ENCODE measurements at places on chromosomes 13 and 19.

GRCh38 chr13:53060840-53061490 is 32.4 kb downstream of the OLFM4 start:
- DNase-seq = peak; percentile 36

DNA sequence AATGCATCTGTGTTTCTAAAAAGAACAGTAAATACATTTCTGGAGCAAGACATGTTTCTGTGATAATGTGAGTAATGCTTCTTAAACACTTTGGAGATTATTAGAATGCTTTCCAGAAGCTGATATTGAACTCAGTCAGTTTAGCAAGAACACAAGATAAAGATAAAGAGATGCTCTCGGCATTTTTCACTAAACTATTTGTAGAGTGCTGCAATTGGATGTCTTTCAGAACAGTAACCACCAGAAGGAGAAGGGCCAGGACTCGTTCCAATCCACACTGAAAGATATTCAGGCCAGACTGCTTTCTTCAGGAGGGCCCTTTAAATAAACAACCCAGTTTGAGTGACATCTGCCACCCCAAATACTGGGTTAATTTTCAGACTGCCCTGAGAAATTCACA is 456.0 kb downstream of the TBC1D4 start:
- no peak for DNase-seq

- no peak for DNase-seq
Observed at GRCh38 chr13:78589206-78589605, 14.1 kb downstream of the POU4F1 start.

DNA sequence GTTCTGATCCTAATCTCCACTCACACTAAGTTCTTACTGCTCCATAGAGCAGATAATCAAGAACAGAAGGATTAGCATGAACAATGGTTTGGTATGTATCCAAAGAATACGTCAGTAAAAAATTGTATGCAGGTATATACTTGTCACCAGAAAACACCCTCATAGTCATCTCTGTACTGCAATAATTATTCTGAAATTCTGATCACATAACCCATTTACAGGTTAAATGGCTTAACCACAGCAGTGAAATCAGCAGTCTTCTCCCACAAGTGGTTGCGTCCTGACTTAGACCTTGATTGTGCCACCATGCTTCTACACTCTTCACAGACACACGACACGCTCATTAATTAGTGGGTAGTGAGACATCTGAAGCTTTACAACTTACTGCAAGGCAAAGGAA is 50.9 kb downstream of the LNX2 start:
- DNase-seq = no peak

DNA sequence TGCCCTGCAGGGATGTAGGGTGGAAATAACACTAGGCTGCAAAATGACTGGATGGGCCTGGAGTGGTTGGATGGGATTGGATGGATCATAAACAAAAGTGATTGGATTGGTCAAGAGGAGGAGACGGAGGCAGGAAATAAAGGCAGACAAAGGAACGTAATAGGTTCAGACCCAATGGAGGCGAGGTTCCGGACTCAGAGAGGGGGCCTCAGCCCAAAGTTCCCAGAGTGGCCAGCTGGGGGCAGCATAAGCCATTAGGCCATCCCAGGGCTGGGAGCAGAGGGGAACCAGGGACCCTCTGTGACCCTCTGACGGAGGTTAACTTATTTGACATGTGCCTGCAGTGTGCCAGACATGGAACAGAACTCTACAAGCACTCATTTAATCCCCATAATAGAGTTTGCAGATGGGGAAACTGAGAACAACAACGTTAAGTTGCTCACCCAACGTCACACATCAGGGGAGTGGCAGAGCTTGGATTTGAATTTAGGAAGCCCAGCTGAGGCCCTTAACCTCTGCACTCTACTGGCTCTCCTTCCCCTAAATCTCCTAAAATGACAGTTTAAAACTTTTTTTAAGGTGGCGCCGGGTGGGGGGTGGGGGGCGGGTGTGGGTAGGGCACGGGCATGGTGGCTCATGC is 15.3 kb upstream of the MAP1S start:
- peak; percentile 34 for DNase-seq

GRCh38 chr19:19649580-19649995 is 6.1 kb upstream of the GMIP start:
- no peak for DNase-seq

DNA sequence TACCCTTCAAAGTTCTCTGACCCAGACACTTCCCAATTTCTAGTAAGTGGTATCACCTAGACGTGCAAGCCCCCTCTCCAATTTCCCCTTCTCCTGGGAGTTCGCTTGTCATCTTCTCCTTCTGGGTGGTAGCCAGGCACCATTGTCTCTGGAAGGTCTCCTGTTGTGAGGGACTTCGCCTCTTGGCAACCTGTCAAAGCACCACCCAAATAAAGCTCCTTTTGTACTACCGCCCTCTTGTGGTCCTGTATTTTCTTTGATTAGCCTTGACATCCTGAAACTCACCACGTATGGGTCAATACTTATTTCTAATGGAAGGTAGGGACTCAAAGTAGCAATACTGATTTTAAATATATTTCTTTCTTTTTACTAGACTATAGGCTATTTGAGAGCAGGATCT is 8.2 kb downstream of the GPC5 start:
- no peak for DNase-seq

DNA sequence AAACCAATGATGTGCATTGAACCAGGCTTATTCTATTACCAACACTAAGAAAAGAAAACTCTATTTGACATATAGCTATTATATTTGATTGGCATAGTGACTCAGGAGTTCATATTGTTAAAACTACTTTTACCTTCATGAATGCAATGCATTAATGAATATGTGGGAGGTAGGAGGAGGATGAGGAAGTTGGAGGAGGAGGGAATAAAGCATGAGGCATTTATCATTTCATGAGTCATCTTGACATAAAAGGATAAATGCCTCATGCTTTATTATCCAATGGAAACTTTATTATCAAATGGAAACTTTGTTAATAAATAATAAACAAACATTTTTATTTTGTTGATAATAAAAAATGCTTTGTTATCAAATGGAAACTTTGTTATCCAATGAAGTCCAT is 116.5 kb downstream of the SPRY2 start:
- no peak for DNase-seq

GRCh38 chr13:96806746-96807145 is 187.5 kb downstream of the OXGR1 start:
- no peak for DNase-seq
